ENCODE measurements at places on chromosomes 16 and 17. TPM values are rescaled to one million over a fixed set of nuclear protein-coding genes. Genes with fewer than 3 reads are reported as not detected.

The ZG16 gene
- polyA plus RNA-seq, result not detected

The CRYBA1 gene
- polyA plus RNA-seq, result 0.12 TPM

The POLR3K gene
- polyA plus RNA-seq, result 45.6 TPM

The STX1B gene
- 2.4 TPM for polyA plus RNA-seq

The RHBDL3 gene
- 6.6 TPM for polyA plus RNA-seq

The PRAC2 gene
- not detected for polyA plus RNA-seq

The PPP1R27 gene
- not detected for polyA plus RNA-seq

The OR4D1 gene
- polyA plus RNA-seq, result not detected

The KIF2B gene
- not detected for polyA plus RNA-seq

GRCh38 chr16:89613231-89613953 is at the start of gene DPEP1:
TSS of gene DPEP1 (plus strand) at chr16:89613642. CDS start at chr16:89630411, 16,769 bp downstream.
- DNase-seq, result no peak

DNA sequence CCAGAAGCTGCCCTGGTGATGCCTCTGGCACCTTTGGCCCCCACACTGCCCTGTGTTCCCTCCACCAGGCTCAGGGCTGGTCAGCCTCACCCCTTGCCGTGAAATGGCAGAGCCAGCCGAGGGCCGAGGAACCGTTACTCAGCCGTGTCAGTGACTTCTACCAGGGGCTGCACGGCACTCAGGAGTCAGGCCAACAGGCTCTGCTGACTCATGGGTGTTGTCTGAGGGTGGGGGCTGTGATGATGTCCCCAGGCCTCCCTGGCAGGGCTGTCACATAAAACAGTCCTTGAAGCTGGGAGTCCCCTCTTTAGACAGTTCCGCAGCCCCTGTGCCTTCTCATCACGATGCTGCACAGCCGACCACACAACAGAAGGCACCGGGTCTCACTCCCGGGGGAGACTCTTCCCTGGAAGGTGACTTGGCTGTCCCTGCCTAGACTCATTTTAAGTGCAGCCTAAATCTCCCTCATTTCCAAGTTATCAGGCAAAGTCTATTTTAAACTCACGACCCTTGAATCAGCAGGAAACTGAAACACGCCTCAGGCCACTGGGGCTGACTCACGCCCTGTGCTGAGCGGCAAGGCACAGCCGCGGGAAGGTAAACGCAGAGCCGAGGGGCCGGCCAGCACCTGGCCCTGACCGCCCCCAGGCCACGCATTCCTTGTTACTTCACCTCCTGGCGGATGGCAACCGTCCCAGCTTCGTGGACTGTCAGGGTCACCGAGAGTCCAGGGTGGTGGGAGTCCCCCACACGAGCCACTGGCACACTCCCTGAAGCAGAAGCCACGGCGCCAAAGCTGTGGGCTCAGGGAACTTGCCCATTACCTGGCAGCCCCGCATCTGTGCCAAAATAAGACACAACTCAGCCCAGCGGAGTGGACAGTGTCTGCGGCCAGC is 102.6 kb downstream of the ZNF778 start:
- peak; percentile 82 for DNase-seq

DNA sequence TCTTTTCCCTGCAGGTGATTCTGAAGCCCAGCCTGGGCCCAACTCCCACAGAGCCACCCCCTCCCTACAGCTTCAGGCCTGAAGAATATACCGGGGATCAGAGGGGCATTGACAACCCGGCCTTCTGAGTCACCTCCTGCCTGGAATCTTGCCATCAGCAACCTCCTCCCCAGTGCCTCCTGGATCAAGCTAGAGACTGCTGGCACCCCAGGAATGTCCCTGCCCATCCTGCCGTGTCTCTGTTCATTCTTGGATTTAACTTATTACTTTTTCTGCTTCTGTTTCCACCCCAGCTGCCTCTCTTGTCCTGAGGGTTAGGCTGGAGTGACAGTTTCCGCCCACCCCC is 4.9 kb downstream of the TMEM92 start:
- no peak for DNase-seq

GRCh38 chr17:34892461-34893249 is 68.6 kb downstream of the CCT6B start:
- peak; percentile 50 for DNase-seq

GRCh38 chr17:5580969-5581368 is 3.3 kb downstream of the NLRP1 start:
- DNase-seq, result no peak

DNA sequence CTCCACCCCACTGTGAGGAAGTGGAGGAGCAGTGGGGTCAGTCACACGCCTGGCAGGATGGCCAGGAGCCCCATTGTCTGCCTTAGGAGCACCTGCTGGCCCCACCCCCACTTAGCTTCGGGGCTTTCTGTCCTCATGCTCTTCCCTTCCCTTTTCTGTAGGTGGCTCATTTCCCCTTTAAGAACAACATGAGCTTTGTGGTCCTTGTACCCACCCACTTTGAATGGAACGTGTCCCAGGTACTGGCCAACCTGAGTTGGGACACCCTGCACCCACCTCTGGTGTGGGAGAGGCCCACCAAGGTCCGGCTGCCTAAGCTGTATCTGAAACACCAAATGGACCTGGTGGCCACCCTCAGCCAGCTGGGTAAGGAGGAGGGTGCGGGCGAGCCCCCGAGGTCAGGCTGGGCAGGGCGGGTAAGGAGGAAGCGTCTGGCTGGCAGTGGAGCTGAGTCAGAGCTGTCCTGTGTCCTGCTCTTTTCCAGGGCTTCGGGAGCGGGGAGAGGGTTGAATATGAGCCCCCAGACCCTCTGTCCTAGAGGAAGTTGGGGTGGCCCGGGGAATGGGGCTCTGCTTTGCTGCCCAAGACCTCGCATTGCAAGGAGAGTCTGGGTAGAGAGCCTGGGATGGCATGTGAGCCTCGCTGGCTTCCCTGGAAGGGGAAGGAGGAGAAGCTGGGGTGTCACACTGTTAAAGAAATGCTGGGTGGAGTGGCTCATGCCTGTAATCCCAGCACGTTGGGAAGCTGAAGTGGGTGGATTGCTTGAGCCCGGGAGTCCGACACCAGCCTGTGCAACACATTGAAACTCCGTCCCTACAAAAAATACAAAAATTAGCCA is 9.2 kb upstream of the SERPINF1 start:
- peak; percentile 68 for DNase-seq

GRCh38 chr16:85931596-85932402 is 32.8 kb downstream of the IRF8 start:
- no peak for DNase-seq

- no peak for DNase-seq
Measured at GRCh38 chr16:72862090-72862489, 185.8 kb downstream of the ZFHX3 start.

- DNase-seq, result no peak
Measured at GRCh38 chr17:73226556-73227172, 33.8 kb downstream of the COG1 start.

DNA sequence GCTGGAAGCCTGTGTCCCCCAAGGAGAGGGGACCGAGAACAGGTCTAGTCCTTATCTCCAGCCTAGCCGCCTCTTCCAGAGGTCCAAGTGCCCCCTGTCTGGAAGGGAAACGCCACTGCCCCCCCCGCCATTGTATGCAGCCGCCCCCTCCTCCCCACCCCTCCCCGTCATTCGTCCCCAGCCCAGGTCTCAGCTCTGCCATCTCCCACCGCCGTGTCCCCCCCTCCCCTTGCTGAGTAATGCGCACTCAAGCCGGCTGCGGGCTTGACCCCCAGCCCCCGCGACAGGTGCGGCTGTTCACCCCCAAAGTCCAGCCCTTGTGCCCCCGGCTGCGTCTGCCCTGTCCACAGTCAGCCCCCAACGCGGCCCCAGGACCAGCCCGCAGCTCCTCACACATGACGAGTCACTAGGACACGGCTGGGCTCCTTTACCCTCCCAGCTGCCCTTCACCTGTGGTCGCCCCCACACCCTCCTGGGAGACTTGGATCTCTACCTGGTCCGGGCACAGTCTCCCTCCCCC is 622 bp downstream of the GPRC5B start:
- DNase-seq, result no peak

DNA sequence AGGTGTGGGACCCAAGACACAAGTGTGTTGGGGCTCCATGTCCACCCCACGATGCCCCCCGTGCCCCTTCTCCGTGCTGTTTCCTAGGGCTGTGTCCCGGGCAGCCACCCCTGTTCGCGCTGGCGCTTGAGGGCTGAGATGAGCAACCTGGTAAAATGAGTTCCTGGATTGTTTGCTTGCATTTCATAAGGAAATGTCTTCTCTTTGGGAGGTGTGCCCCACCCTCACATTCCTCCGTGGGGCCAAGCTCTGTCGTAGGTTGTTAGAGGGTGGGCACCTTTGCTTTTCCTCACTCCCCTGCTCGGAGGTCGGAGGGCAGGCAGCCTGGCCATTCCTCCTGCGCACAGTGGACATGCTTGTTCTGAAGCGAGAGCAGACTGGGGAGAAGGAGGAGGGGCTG is 171.3 kb upstream of the CHMP6 start:
- no peak for DNase-seq

DNA sequence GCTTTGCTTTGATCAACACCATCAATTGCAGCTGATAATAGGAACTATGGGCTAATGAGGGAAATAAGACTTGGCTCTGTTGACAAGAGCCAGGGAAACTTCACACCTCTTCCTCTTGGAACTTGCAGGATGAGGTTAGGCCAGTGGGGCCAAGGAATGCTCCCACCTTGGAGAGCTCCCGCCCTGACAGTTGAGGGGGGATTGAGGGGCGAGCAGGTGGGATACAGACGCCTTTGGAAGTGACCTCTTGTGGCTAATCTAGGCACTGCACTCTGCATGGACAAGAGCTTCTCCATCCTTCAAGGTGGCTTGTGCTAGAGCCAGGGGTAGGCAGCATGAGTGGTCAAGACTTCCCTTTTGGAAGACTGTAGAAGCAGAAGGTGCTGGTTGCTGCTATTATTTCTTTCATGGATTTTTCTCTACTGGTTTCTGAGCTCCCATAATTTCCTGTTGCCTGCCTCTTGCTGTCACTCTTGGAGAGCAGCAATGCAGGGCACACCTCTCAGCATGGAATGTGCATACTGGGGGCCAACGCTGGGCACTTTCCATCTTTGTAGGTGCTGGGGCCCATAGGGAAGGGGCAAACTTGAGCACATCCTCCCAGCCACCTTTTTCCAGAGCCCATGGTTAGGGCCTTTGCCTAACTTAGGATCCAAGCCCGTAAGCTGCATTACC is 2.3 kb upstream of the PHF12 start:
- DNase-seq, result peak; percentile 72

GRCh38 chr16:9151074-9151473 is 59.6 kb downstream of the HAPSTR1 start:
- no peak for DNase-seq

GRCh38 chr17:62975206-62975605 is 9.2 kb downstream of the TANC2 start:
- DNase-seq, result no peak

DNA sequence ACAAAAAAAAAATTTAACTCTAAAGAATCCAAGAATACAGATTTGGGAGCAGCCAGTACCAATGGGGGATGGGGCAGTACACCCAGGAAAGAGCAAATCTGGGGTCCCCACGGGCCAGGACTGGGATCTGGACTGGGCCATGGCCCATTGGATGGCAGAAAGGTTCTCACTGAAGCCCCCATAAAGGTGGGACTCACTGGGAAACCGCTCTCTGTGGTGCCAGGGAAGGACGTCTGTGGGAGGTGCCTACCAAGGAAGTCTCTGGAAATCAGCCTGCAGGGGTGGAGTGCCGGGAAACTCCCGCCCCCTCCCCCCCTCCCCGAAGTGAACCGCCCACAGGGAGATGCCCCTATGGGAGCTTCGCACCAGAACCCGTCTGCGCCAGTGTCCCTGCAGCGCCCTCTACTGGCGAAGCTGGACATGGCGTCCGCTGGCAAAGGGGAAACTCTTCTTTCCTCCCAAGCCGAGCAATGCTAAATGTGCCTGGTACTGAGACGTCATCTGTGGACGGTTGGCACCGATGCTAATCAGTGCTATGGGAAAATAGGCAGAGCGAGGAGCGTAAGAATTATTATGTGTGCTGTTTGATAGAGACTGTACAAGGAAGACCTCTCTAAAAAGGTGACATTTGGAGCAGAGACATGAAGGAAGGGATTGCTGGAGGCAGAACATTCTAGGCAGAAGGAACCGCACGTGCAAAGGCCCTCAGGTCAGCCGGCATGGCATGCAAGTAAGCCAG is 671.1 kb downstream of the WWOX start:
- peak; percentile 19 for DNase-seq

DNA sequence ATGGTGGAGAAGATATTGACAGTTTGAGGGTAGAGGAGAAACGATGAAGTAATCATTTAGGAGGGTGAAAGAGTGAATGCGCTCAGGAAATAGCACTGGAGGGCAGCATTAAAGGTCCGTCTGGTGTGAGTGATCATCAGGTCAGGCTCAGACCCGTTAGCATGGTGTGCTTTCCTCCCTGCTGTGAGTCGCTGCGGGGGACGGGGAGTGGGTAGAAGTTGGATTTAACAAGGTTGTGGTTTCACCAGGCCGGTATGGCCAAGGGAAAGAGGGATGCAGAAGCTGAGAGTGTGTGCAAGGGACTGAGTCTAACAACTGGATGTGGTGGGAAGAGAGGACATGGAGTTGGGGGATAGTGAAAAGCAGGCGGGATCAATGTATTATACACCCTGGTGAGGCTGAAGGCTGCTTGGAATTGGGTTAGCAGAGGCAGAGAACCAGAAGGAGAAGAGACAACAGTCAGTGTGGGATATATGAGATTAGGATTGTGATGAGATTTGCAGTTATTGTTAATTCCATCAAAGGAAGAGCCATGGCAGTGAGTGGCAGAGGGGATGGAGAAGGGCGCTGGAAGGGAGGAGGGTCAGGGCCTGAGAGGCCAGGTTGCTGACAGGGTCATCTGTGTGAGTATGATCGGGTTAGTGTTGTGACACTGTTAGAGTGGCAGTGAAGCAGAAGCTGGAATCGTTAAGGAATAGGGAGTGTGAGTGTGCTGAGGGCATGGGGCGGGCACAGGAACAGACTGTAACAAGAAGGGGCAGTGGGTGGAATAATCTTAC is 59.0 kb upstream of the TBX2 start:
- DNase-seq, result no peak

GRCh38 chr17:56710986-56711385 is 117.5 kb downstream of the NOG start:
- no peak for DNase-seq

- no peak for DNase-seq
Measured at GRCh38 chr17:28940675-28941074, 10.6 kb downstream of the PHF12 start.

DNA sequence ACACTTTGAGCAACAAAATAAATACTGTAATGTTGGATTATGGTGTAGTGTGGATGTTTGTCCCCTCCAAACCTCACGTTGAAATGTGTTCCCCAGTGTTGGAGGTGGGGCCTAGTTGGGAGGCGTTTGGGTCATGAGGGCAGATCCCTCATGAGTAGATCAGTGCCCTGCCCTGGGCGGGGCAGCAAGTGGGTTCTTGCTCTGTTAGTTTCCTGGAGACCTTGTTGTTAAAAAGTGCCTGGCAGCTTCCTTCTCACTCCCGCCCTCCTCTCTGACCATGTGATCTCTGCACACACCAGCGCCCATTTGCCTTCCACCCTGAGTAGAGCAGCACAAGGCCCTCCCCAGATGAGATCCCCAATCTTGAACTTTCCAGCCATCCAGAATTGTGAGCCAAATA is 67.7 kb downstream of the MPRIP start:
- DNase-seq, result peak; percentile 62

Measured in A549 (cell line).